ENCODE measurements at places on chromosomes 16 and 17.

GRCh38 chr16:13150181-13150885, 248.9 kb downstream of the SHISA9 start:
- DNase-seq = no peak

- no peak for DNase-seq
Observed at GRCh38 chr16:870856-871561, 70.5 kb upstream of the GNG13 start.

DNA sequence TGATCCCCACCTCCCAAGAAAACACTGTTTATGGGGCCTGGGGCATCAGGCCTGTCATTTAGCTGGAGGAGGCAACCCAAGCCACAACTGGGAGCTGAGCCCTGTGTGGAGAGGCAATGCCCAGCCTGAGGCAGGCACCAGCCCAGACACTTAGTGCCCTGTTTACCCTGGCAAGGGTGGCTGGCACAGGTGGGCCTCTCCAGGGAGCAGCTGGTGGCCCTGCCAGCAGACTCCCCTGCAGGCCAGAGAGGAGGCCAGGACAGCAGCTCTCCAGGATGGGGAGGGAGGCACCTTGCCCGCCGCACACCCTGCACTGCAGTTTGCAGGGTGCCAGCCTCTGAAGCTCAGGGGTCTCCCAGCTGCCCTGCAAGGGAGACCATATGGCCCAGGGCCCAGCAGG, 9.1 kb upstream of the TMEM92 start:
- DNase-seq = no peak

GRCh38 chr17:78672871-78673371, 95.7 kb upstream of the DNAH17 start:
- no peak for DNase-seq

- no peak for DNase-seq
Observed at GRCh38 chr17:82457073-82457928, 1.2 kb upstream of the NARF start.

GRCh38 chr16:68040506-68041288, 17.6 kb downstream of the DUS2 start:
- DNase-seq = no peak

DNA sequence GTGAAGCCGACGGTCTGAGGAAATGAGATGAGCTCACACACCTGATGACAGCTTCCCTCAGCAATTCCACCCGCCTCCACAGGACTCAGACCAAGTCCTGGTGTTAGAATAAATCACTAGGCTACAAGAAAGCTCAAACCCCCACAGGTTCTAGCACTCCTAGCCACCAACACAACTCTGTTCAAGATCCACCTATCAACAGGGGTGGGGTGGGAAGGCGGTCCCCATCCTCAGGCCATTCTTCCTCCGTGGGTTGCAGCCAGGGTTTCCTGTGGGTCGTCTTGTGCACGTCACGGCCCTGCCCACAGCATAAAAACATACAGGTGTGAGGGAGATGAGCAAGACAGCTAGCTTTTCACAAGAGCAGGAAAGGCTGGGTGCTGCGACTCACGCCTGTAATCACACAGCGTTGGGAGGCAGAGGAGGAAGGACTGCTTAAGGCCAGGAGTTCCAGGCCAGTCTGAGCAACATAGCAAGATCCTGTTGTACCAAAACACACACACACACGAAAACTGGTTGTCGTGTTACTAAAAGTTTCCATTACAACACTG, 81.1 kb downstream of the ANKRD11 start:
- no peak for DNase-seq

GRCh38 chr17:74842599-74843351, 16.9 kb downstream of the GRIN2C start:
- peak; percentile 21 for DNase-seq

- DNase-seq = no peak
Observed at GRCh38 chr16:10971560-10971961, 27.2 kb downstream of the CLEC16A start.

- DNase-seq = no peak
Observed at GRCh38 chr17:82151106-82151957, 53.3 kb upstream of the FASN start.

GRCh38 chr16:80557037-80557436, 16.2 kb downstream of the DYNLRB2 start:
- DNase-seq = no peak

DNA sequence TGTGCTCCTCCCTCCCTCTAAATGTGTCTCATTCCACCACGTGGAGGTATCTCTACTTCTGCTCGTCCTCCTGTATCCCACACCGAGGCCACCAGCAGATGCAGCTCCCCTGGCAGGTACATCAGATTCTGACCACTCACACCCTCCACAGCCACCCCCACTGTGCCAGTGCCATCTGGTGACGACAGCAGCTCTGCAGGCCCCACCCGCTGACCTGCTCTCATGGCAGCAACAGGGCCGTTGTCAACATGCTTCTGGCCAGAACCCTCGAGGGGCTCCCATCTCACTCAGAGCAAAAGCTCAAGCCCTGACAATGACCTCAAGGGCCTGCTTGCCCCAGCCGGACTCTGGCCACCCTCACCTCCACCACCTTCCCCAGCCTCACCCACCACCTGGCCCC, 93.4 kb downstream of the AMFR start:
- no peak for DNase-seq
